ENCODE measurements at places on chromosomes 2 and 18. TPM values are rescaled to one million over a fixed set of nuclear protein-coding genes. Genes with fewer than 3 reads are reported as not detected.

GRCh38 chr2:174666312-174666711 lies 68.7 kb upstream of the WIPF1 start:
- no peak for DNase-seq

GRCh38 chr2:189254268-189254883 lies 74.8 kb upstream of the COL5A2 start:
- no peak for DNase-seq

DNA sequence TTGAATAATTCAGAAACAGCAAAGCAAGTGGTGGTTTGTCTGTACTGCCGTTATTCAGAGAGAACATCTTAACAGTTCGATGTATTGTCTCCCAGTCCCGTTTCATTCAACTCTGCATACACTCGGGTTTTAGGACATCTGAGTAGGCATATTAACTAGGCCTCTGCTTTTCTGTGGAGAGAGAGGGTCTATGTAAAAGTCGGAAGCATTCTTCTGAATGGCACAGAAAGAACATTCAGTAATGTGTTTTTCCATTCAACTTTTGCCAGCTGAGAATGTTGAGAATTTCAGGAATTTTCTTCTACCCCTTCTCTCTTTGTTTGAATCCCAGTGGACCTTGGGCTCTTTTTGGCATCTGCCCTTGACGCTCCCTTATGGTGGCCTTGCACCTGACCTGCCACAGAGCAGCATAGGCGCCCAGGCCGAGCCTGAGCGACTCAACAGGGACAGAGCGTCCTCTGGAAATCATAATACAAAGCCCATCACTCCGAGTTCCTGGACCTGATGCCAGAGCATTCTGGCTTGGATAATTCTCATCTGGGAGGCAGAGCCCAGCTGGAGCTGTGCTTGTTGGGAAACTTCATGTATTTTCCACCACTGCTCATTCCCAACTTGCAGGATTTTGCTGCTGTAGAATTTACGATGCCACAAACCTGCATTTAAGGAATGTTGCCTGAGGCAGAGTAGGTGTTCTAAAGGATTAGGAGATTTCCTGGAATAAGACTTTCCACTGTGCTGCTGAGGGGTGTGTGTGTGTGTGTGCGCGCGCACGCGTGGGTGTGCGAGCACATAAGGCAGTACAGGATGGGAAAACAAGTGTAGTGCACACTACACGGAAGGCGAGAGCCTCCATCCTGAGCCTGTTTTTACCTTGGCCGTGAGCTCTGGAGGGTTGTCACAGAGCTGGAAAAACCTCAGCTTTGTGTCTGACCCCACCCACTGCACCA lies 77.2 kb upstream of the TXNDC2 start:
- DNase-seq, result peak; percentile 47

The NCL gene
- polyA plus RNA-seq, result 191 TPM

The SPAG16 gene
- 38.5 TPM for polyA plus RNA-seq

The WIPF1 gene
- polyA plus RNA-seq, result 11.7 TPM

DNA sequence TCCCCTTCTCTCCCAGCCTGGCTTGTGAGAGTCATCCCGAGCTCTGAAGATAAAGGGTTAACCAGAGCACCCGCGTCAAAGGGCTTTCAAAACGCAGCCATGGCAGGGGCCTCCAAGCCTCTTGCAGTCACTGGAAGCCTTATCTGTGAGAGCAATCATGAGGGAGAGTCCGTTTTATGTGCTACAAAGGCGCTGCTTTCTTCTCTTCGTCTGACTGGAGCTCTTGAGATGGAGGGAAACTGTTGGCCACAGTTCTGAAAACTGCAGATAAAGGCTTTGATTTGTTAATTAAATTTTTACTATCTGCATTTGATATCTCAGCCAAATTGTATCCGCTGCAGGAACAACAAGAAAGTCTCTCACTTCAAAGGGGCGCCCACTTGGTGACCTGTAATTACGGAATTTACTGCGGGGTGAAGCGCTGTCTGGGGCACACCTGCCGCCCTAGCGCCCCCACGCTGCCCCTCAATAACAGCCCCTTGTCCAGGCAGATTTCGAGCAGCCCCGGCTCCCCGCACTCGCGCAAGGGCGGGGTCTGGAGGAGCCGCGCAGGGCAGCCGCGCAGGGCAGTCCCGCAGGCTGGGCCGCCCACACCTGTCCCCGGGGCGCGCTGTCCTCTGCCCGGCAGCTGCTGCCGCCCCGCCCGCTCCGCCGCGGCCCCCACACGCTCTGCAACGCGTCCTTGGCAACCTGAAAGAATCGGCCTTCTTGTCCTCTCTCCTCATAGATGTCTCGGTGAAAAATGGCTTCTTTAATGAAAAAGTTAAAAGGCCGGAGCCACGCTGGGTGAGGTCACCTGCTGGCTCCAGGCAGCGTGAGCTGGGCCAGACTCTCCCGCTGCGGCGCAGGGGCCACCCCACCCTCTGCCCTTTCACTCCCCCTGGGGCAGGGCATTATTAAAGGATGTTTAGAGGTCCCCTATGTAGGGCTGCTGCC lies 217.9 kb downstream of the VAPA start:
- peak; percentile 91 for DNase-seq

GRCh38 chr2:237998530-237998929 lies 31.7 kb downstream of the UBE2F start:
- DNase-seq, result no peak

GRCh38 chr2:29405266-29405665 lies 290.1 kb downstream of the CLIP4 start:
- DNase-seq, result no peak

The VIL1 gene
- 10.5 TPM for polyA plus RNA-seq

GRCh38 chr2:137676346-137676745 lies 287.9 kb upstream of the HNMT start:
- DNase-seq, result no peak

The NDUFAF7 gene
- polyA plus RNA-seq, result 13.1 TPM

GRCh38 chr2:168465594-168465993 lies 9.5 kb downstream of the CERS6 start:
- DNase-seq, result no peak

The GAREM1 gene
- polyA plus RNA-seq, result 7.0 TPM

The TFCP2L1 gene
- 44.4 TPM for polyA plus RNA-seq

All from kidney (tissue), 22 donors.